Sciatic nerve (tissue), 2 donors: ENCODE measurements at places on chromosomes 11 and 22. TPM values are rescaled to one million over a fixed set of nuclear protein-coding genes. Genes with fewer than 3 reads are reported as not detected.

- peak; percentile 69 for DNase-seq
These were observed at the start of gene ZNF215 for GRCh38 chr11:6926208-6927029. Gene ZNF215 (plus strand): TSS chr11:6926426. CDS start chr11:6932273, 5,847 bp downstream.

OR5M3 gene
- not detected for total RNA-seq

GRCh38 chr22:37628830-37629229, 10.6 kb upstream of the SH3BP1 start:
- no peak for DNase-seq

OR9Q1 gene
- not detected for total RNA-seq

ZDHHC13 gene
- total RNA-seq: 5.8 TPM

DNA sequence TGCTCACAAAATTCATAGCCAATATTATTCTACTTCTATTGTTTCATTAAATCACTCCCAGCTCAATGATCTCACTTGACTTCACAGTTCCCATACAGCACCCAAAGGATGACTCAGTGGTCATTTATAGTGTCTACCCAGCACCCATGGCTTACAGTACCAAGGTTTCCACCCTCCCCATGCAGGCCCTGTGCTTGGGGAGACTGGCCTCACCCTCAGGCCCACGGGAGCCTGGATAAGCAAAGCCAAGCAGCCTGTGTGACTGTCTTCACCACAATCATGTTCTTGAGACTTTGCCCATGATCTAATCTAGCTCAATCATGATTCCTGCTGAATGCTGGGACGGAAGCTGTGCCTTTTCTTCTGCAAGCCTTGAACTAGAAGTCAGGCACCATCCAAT, 97.6 kb downstream of the SLC36A4 start:
- DNase-seq: no peak

F2 gene
- not detected for total RNA-seq

DNA sequence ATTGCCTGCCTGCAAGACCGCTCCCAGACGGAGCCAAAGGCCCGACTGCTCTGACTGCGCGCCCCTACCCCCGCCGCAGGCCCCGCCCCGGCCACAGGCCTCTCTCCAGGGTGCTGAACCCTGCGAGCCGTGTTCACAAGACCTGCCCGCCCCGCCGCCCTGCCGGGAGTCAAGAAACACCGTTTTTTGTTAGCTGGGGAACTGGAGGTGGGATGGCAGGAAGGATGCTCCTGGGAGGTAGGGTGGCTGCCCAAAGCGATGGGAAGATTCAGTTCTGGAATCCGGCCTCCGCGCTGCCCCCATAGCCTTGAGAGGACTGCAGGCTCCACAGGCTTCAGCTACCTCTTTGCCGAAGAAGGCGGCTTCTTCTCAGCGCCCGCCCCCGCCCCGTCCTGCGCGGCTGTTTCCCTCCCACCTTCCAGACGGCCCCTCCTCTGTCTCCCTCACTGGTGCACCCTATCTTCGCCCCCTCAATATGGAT, 2.7 kb upstream of the PDE2A start:
- peak; percentile 77 for DNase-seq

CCDC81 gene
- total RNA-seq: 1.7 TPM

DNA sequence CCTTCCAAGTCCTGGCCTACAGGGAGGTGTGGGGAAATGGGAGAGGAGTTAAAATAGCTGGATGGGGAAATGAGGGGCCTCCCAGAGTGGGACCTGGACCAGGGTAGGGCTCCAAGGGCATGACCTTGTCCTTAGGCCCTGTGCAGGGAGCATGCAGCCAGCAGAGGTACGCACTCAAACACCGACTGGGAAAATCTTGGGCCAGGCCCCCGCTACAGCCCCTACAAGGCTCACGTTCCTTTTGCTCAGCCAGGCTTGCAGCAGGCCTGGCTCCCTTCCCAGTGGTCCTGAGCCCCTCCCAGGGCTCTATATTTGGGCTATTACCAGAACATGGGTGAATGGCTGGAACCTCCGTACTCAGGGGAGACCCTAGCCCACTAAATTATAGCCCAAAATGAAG, 31.3 kb downstream of the LMO1 start:
- no peak for DNase-seq

OR2AG2 gene
- total RNA-seq: not detected

CARD10 gene
- total RNA-seq: 31.6 TPM

C11orf42 gene
- not detected for total RNA-seq

- DNase-seq: no peak
These were observed 14.2 kb downstream of the MOB2 start for GRCh38 chr11:1472180-1473005.

DNA sequence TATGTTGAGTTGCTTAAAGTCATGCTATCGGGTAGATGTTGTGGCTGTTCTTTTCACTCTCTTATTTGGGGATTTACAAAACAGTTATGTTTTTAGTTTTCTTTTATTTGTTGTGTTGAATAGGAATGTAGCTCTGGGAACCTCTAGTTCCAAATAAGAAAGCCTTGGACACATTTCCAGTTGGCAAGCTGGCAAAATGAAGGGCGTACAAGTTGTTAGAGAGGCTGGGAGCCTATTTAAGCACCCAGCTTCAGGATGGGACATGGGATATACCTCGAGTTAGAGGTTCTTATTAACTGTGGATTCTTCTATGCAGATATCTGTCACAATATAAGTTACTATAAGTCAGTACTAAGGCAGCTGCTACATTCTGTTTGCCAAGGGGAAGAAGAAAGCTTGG, 22.8 kb downstream of the PPARA start:
- DNase-seq: no peak

- DNase-seq: no peak
These were observed 758.7 kb downstream of the BRD1 start for GRCh38 chr22:49068861-49069500.

DNA sequence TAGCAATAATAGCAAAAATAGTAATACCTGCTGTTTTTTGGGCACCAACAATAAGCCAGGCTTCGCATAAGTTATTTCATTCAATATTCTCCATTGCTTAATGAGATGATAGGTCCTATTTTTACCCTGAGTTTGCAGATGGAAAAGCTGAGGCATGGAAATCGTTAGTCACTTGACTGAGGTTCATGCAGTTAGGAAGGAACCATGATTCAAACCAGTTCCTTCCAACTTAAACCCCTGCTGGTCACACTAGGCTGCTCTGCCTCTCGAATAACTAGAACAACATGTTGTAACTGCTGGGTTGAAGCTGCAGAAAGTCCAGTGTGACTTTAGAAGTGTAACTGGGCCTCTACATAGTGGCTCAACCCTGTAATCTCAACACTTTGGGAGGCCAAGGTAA, 69.3 kb downstream of the SEZ6L start:
- DNase-seq: no peak

DNA sequence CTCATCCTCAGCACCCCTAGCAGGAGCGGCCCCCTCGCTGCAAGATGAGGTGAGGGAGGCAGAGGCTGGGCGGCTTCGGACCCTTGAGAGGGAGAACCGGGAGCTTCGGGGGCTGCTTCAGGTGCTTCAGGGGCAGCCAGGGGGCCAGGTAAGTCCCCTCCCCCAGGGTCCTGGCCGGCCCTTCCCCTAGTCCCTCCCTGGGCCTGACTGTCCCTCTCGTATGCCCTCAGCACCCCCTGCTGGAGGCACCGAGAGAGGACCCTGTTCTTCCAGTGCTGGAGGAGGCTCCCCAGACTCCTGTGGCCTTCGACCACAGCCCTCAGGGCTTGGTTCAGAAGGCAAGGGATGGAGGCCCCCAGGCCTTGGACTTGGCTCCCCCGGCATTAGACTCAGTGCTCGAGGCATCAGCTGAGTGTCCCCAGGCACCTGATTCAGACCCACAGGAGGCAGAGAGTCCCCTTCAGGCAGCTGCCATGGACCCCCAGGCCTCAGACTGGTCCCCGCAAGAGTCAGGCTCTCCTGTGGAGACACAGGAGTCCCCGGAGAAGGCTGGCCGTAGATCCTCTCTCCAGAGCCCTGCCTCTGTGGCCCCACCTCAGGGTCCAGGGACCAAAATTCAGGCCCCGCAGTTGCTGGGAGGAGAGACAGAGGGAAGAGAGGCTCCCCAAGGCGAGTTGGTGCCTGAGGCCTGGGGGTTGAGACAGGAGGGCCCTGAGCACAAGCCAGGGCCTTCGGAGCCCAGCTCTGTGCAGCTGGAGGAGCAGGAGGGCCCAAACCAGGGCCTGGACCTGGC, 4.0 kb downstream of the CCDC88B start:
- no peak for DNase-seq

KRTAP5-6 gene
- total RNA-seq: not detected

DNA sequence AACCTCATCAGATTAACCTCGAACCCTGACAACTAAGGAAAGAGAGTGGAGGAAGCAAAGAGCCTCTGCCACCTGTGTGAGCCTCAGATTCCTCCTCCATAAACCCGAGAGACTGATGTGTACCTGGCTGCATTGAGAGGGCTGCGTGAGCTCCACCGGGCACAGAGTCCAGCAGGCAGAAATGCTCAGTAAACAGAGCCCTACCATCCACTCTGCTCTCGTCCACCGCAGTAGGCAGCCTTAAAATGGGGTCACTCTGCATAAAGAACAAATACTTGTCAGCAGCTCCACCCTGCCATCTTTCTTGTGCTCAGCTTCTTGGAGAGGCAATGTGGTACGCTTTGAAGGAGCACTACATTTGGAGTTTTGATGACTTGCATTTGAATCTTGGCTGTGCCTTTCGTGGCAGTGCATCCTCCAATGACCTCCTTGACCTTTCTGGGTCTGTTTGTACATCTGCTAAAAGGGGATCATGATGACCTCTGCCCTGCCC, 43.0 kb upstream of the CD5 start:
- peak; percentile 2 for DNase-seq

ATG16L2 gene
- total RNA-seq: 79.7 TPM

- no peak for DNase-seq
These were observed 28.3 kb downstream of the JAM3 start for GRCh38 chr11:134097166-134097565.

GRCh38 chr11:117064275-117064674, 34.0 kb downstream of the SIK3 start:
- DNase-seq: no peak

GRCh38 chr11:727859-728748, 19.2 kb upstream of the TALDO1 start:
- peak; percentile 91 for DNase-seq

PDE2A gene
- 74.4 TPM for total RNA-seq

GRCh38 chr22:35921777-35922176, 106.8 kb downstream of the RBFOX2 start:
- peak; percentile 68 for DNase-seq

DNA sequence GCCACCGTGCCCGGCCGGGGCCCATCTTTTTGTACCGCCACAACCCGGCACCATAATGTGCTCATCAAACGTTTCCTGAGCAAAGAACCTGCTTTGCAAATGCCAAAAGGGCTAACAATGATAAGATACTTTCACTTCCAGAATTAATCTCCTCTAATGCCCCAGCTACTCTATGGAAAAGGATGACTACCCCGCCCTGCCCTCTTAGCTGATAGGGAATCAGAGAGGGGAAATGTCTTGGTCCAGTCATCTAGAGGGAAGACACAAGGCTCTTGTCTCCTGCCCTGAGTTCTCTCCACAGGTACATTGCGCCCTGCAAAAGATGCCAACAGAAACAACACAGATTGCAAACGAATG, 586 bp downstream of the TTLL1 start:
- DNase-seq: no peak

DNA sequence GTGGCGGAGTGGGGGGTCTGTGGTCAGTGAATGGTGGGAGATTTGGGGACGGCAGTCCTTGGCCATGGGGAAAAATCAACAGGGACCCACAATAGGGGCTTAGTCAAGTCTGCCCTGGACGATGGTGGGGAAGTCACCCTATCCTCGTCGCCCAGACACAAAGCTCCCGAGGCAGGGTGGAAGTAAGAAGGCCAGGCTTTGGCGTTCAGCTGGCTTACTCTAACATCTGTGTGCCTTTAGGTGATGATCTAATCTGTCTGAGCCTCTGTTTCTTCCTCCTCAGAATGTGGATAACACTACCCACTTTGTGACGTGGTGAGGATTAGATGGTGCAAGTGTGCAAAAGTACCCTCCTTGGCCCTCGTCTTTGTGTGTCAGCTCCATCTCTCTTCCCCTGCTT, 192.2 kb downstream of the ST3GAL4 start:
- no peak for DNase-seq

CNGA4 gene
- total RNA-seq: 0.31 TPM

- DNase-seq: no peak
These were observed 39.4 kb upstream of the PRDM11 start for GRCh38 chr11:45107029-45107428.

GRCh38 chr11:5891216-5891800, 1.7 kb upstream of the OR52E5 start:
- DNase-seq: no peak
